M059J (cell line): ENCODE measurements at places on chromosomes 5 and 9.
A peak's percentile ranks its signal among the peaks of the same experiment; 100 is the strongest.

DNA sequence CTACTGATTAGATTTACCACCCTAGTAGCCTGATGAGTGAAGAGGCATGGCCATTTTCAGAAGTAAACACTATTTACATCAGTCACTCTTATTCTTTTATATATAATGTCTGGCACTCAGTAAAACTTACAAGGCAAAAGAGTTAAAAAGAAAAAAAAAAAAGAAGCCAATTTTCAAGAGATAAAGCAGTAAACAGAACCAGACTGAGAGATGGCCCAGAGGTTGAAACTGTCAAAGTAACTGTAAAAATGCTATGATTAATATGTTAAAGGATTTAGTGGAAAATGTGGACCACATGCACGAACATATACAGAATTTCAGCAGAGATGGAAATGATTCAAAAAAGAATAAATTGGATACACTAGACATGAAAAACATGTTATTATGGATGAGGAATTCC lies 6.4 kb upstream of the GPR150 start:
- DNase-seq = no peak

- DNase-seq = no peak
These were observed 284.3 kb downstream of the TAF11L14 start for GRCh38 chr5:17918373-17919104.

GRCh38 chr5:123351240-123351639 lies 72.0 kb downstream of the CEP120 start:
- DNase-seq = no peak

GRCh38 chr9:135544981-135545635 lies 818 bp upstream of the OBP2A start:
- no peak for DNase-seq

- DNase-seq = no peak
These were observed 168.9 kb downstream of the PAPPA start for GRCh38 chr9:116322521-116322920.

DNA sequence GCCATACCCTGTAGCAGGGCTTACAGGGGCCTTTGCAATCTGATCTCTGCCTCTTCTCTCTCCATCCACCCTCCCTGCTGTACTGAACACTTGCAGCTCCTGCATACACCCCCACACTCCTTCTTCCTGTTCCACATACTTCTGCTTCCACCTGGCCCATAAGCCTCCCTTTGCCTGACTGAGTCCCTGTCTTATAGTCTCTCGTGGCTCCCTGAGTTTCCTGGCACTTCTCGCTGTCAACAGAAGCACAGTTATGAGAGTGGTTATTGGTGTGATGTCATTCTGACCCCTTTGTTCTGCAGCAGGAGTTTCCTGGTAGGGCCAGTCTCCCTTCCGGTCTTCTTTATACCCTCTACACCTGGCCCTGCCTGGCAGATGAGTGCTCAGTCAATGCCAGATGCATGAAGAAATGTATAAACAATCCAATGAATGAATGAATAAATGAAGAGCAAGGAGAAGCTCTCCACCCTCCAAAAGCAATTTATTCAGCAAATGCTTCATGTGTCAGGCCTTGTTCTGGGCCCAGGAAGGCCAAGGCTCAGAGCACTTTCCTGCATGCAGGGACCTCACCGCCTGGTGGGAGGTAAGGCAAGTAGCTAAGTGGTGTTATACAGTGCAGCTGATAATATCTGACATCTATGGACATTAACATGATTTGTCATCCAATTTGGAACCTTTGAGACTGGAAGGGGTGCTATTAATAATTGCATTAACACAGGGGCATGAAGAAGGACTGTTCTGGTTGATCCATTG lies 20.5 kb upstream of the CSF1R start:
- DNase-seq = no peak

DNA sequence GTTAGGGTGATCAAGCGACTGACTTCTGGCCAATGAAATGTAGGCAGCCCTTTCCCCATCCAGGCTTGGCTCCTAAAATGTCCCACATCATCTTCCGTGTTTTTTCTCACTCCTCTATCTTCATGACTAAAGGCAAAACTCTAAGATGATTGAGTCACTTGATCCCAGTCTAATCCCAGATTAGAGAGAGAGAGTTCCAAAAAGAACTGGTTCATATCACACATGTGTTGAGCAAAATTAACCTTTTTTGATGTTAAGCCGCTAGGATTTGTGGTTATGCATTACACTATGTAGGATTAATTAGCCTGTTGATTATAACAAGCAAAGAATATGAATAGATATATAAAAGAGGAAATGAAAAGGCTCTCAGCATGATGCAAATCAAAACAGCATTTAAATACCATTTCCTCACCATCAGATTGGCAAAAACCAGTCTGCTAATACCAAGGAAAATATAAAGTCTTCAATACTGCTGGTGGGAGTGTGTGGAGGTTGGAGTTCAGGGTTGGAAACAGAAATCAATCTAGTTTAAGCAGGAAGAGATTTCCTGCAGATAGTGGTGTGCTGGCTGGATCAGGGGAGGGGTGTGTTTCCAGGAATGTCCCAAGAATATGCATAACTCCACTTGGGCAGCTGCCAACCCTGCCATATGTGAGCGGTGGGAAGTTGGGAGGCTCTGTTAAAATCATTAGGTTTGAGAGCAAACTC lies 187.6 kb upstream of the S1PR3 start:
- no peak for DNase-seq

- no peak for DNase-seq
These were observed 3.3 kb upstream of the GOLM1 start for GRCh38 chr9:86102626-86103025.

GRCh38 chr5:65903581-65903980 lies 22.8 kb upstream of the ERBIN start:
- DNase-seq = no peak

- DNase-seq = peak; percentile 15
These were observed 317.6 kb downstream of the CWC27 start for GRCh38 chr5:65086234-65086890.

- DNase-seq = no peak
These were observed 168.0 kb downstream of the TAF11L14 start for GRCh38 chr5:17802256-17802655.

DNA sequence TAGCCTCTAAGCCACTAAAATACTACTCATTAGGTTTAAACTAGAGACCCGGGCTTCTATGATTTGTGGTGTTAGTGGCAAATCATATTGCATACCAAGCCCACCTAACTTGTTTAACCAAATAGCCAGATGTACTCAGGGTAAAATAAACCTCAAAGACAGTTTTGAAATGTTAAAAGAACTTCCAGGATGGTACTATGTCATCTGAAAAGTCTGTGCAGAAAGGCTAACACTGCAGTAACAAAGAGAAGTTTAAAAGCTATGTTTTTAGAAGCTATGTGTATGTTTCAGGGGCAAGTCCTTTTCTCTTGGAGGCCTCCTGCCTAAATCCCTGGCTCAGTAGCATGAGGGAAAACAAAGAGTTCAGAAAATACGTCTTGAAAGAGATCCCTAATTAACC lies 84.9 kb upstream of the IL7R start:
- no peak for DNase-seq

DNA sequence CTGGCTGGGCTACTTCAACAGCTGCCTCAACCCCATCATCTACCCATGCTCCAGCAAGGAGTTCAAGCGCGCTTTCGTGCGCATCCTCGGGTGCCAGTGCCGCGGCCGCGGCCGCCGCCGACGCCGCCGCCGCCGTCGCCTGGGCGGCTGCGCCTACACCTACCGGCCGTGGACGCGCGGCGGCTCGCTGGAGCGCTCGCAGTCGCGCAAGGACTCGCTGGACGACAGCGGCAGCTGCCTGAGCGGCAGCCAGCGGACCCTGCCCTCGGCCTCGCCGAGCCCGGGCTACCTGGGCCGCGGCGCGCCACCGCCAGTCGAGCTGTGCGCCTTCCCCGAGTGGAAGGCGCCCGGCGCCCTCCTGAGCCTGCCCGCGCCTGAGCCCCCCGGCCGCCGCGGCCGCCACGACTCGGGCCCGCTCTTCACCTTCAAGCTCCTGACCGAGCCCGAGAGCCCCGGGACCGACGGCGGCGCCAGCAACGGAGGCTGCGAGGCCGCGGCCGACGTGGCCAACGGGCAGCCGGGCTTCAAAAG lies 36.9 kb upstream of the TTC1 start:
- no peak for DNase-seq

GRCh38 chr5:146697211-146697610 lies 181.2 kb upstream of the GPR151 start:
- no peak for DNase-seq

DNA sequence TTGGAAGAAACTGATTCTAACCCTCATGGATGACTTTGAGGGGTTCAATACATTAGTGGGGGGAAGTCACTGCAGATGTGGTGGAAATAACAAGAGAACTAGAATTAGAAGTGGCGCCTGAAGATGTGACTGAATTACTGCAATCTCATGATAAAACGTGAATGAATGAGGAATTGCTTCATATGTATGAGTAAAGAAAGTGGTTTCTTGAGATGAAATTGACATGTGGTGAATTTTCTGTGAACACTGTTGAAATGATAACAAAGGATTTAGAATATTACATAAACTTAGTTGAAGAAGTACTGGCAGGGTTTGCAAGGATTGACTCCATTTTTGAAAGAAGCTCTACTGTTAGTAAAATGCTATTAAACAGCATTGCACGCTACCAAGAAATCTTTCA lies 113.0 kb downstream of the UGCG start:
- DNase-seq = no peak

DNA sequence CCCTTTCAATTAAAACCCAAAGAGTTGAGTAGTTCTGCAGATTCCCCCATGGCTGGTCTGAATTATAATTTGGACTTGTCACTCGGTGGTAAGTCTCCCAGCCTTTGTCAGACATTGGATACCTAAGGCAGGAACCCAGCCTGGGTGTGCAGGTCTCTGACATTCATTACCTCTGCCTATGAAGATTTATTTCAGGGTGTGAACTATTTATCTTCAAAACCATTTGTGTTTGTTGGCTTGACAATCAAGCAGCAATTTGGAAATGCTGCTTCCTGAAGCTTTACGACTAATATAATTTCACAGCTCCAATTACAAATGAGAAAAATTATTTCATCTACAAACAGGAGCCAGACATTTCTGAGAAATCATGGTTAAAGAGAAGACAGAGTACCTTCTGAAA lies 160.5 kb downstream of the DOCK2 start:
- DNase-seq = no peak

GRCh38 chr9:134642385-134643181 lies 980 bp downstream of the COL5A1 start:
- DNase-seq = peak; percentile 82

- peak; percentile 70 for DNase-seq
These were observed 166.8 kb downstream of the ARHGEF28 start for GRCh38 chr5:73792687-73793320.

- no peak for DNase-seq
These were observed 149.9 kb upstream of the FST start for GRCh38 chr5:53330491-53330890.

DNA sequence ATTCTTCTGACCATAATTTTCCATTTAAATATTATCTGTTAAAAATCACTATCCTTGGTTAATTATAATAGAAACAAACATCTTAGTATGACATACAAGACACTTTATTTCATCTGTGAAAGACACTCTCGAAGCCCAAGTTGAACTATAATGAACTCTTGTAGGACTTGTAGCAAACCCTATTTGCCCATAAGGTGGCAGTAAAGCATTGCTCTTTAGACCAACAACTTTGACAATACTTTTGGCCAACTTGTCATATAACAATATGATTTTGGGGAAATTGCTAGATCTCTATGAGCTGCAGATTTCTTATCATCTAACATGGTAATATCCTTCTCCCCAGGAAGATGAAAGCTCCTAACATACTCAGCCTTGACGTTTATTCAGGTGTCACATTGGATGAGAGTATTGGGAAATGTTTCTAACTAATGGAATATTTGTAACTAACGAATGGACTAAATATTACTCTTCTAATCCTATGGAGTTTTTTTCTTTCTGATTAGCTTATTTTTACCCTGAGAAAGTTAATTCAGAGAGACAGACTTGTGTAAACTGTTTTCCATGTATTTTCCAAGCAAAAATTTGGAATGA lies 11.0 kb downstream of the SPINK14 start:
- DNase-seq = peak; percentile 56

- DNase-seq = peak; percentile 87
These were observed 26.9 kb downstream of the TICAM2 start for GRCh38 chr5:115575167-115576070.

DNA sequence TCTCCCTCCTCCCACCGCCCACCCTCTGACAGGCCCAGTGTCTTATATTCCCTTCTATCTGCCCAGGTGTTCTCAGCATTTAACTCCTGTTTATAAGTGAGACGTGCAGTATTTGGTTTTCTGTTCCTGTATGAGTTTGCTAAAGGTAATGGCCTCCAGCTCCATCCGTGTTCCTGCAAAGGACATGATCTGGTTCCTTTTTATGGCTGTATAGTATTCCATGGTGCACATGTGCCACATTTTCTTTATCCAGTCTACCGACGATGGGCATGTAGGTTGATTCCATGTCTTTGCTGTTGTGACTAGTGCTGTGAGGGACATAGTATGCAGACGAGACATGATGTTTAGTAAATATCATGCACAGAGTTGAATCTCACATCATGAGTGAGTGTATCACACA lies 7.0 kb upstream of the SLC6A19 start:
- no peak for DNase-seq

- DNase-seq = no peak
These were observed 22.1 kb downstream of the CPEB4 start for GRCh38 chr5:173910215-173910614.

- DNase-seq = peak; percentile 32
These were observed 27.4 kb downstream of the PDE6A start for GRCh38 chr5:149917073-149917676.

DNA sequence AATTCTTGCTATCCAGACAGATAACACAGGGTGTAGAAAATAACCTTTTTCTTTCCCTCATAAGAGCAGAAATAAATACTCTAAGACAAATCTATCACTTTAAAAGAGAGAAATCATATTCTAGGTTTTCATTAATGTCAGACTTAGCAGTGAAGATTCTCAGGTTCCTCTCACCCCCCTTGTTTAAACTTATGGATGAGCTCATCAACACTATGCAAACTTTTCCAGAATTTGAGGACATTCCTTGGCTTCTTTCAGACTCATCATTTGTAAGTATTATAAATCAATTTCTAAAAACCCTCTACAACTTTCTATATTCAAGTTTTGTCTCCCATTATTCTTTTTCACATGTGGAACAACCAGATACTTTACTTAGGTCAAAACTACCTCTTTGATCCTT lies 374.9 kb upstream of the TRPC7 start:
- DNase-seq = no peak

GRCh38 chr9:12774861-12775678 lies at the start of gene LURAP1L:
LURAP1L (plus strand) TSS chr9:12775020; CDS start chr9:12775716, 696 bp downstream.
- peak; percentile 80 for DNase-seq

DNA sequence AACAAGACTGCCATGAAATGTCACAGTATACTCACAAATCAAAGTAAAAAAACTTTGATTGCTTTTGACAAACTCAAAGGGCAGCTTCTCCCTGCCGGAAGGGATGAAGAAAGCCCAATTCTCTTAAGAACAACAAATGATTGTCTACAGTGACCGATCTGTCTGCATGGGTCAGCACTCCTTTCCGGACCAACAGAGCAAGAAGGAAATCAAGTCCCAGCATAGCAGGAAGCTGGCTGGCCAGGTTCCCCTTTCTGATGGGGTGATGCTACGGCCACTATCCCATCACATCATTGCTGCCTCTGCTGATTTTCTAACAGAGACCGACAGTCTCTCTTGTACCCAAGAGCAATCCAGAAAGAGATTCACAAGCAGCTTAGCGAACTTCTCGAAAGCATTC lies 692 bp downstream of the C1QTNF3 start:
- no peak for DNase-seq

- no peak for DNase-seq
These were observed 477.7 kb upstream of the C9orf72 start for GRCh38 chr9:28050941-28051340.

- DNase-seq = no peak
These were observed 655.6 kb upstream of the NUDT12 start for GRCh38 chr5:104218200-104218599.
